ENCODE measurements at places on chromosomes 1 and 21.

GRCh38 chr1:37883671-37884070 lies 24.3 kb upstream of the MTF1 start:
- no peak for DNase-seq

GRCh38 chr1:42298520-42298919 lies 36.5 kb downstream of the FOXJ3 start:
- DNase-seq: no peak

GRCh38 chr1:154777154-154777553 lies 92.9 kb downstream of the KCNN3 start:
- no peak for DNase-seq

GRCh38 chr21:24255591-24255990 lies 1351.7 kb downstream of the MRPL39 start:
- no peak for DNase-seq

GRCh38 chr1:15251857-15252835 lies 5.1 kb downstream of the FHAD1 start:
- DNase-seq: no peak

- DNase-seq: no peak
Observed at GRCh38 chr1:229843627-229844238, 217.7 kb downstream of the URB2 start.

- no peak for DNase-seq
Observed at GRCh38 chr1:154593390-154593789, 14.6 kb downstream of the ADAR start.

- DNase-seq: no peak
Observed at GRCh38 chr1:53219711-53220110, 723 bp downstream of the CZIB start.

GRCh38 chr1:224700918-224701531 lies 84.9 kb downstream of the CNIH3 start:
- no peak for DNase-seq

DNA sequence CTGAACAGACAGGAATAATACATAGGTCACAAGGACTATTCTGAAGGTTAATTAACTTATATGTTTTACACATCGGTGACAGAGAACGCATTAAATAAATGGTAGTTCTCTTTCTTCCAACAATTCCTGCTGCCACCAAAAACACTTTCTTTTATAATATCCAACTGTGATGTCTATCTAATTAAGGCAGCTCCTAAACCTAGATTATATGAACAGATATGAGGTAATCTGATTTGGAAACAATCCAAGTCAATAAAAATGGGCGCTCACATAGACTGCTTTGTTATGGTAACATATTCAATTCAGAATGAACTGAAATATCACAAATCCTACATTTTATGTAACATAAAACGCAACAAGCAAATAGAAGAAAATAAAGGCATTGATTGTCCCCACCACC lies 16.0 kb downstream of the CYYR1 start:
- DNase-seq: no peak

GRCh38 chr1:9120312-9120958 lies 8.5 kb downstream of the GPR157 start:
- DNase-seq: no peak

All from NCI-H187 (cell line).